GM12878 (cell line): ENCODE measurements at places on chromosomes 16 and 17.

GRCh38 chr17:79192503-79193351, 118.1 kb downstream of the ENGASE start:
- DNase-seq: no peak

- no peak for DNase-seq
Measured at GRCh38 chr16:8847145-8847544, 21.7 kb downstream of the CARHSP1 start.

DNA sequence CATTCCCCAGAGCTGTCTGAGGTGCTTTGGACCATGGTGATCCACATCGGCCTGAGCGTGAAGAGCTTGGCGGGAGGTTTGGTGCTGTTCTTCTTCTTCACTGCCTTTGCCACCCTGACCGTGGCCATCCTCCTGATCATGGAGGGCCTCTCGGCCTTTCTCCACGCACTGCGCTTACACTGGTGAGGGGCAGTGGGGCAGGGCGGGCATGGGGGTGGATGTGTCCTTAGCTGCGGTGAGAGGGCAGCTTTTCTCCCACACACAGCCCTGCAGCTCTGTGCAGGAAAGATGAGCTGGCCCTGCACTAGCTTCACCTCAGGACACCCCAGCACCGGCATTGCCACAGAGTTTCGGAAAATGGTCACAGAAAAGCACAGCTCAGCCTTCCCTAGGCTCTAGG, 21.8 kb upstream of the NAGLU start:
- DNase-seq: no peak

GRCh38 chr17:45384047-45384788, 48.5 kb downstream of the ARHGAP27 start:
- no peak for DNase-seq

DNA sequence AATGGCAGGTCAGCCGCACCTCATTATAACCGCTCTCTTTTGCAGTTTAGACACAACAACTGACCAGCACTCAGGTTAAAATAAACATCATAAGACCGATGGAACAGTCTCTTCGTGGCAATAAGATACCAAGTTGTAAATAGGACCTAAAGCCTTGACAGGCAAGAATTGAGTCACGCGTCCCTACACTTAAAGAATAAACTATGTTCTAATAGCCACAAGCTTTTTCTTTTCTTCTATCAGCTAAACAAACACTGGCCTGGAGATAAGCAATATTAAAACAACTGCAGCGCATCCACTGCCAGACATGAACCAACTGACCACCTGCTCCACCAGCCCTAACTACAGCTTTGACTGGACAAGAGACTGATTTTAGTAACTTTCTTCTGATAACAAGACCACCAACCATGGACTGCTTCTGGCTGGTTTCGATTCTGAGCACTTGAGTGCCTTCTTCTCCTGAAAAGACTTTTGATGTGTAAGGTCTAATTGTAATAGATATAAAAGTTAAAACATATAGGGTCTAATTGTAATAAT, 17.5 kb downstream of the SLFN12L start:
- no peak for DNase-seq

GRCh38 chr16:53726625-53727024, 22.7 kb downstream of the FTO start:
- no peak for DNase-seq

DNA sequence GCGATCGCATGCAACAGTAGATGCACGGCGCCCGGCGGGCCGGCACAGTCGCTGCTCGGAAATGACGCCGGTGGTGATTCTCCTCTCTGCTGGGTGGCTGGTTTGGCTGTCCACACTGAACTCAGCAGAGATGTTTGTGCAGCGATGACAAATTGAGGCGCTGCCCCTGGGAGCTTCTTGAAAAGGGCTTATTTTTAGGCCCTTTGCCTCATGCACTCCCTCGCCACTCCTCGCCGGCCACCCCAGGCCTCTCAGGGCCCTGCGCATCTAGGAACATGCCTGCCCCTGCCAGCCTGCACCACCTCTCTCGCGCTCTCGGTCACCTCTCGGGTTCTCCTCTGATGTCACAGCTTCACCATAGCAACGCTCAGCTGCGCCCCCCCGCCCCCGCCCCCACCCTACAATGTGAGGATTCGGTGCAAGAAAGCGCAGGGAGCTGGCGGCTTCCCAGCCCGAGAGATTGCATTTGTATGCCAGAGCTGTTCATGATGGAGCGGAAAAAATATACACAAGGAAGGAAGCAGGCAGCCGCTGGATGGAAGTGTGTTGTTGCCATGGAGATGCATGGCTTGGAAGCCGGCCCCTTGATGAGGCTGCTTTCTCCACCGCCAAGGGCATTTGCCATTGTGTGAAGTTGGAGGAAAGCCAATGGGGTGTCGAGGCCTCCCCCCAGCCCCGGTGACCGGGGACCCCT, 81.3 kb upstream of the PLCG2 start:
- no peak for DNase-seq

- no peak for DNase-seq
Measured at GRCh38 chr16:12016291-12016947, 39.9 kb downstream of the SNX29 start.

GRCh38 chr17:49465331-49465903, 29.7 kb upstream of the NGFR start:
- DNase-seq: no peak

GRCh38 chr17:82864713-82865248, 25.0 kb upstream of the ZNF750 start:
- DNase-seq: no peak

DNA sequence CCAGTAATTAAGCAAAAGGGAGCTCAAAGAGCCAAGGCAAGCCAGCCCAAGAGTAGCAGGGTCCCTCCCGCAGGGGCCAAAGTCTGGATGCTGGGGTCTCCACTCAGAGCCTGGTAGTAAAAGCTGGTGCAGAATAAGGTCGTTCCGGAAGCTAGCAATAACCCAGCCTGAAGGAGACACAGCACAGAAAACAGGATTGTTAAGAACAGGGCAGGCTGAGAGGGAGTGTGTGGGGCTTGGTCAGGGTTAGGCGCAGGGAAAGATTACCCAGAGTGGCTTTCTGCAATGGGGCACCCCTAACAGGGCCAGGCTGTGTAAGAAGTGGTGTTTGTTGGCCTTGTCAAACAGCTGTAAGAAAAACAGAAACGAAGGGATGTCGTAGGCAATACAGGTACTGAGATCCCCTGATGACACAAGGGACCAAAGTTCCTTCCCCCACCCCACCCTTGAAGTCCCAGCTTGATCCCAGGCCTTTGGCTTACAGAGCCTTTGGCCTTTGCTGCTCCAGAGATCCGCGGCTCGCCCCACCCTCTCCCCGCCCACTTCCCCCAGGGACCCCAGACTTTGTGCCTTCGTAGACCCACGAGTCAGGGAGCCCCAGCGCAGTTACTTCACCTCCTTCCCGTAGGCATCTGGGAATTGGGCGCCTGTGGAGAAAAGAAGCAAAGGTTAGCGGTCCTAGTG, 712 bp downstream of the TMEM256 start:
- no peak for DNase-seq

GRCh38 chr16:83552930-83553329, 254.8 kb upstream of the HSBP1 start:
- no peak for DNase-seq

- no peak for DNase-seq
Measured at GRCh38 chr17:64410750-64411490, 20.3 kb upstream of the PECAM1 start.

DNA sequence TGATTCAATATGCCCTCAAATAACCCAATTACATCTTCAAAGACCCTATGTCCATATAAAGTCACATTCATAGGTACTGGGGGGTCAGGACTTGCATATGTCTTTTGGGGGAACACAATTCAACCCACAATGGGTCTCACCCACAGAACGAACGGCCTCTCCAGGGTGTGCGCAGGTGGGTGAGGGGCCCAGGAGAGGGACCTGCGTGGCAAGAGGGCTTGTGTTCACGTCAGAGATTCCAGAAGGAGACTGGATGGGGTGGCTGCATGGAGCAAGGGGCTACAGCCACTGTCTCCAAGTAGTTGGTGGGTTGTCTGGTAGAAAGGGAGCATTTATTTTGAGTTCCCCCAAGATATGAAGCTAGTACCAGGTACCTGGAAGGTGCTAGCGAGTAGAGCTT, 212.2 kb downstream of the SEC14L1 start:
- no peak for DNase-seq

DNA sequence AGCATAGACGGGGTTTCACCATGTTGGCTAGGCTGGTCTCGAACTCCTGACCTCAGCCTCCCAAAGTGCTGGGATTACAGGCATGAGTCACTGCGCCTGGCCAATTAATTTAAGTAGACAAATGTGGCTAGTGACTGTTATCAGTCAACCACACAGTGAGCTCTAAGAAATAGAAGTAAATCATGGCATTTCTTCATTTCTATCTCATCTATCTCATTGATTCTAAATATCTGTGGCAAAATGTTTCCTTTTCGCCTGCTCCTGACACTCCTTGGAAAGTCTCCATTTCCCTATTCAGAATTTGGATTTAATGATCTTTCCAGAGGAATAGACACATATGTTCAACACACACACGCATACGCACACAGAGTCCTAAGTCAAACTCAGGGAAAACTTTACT, 81.3 kb downstream of the HIC1 start:
- no peak for DNase-seq
